Stimulated activated CD4-positive, alpha-beta T cell treated with anti-CD3 and anti-CD28 coated beads, Interleukin-1b, Interleukin-23, amount 100 ng/mL, for 1 hour (primary cell): ENCODE measurements at places on chromosomes 2 and 18.
A peak's percentile ranks its signal among the peaks of the same experiment; 100 is the strongest.

- DNase-seq: peak; percentile 11
Observed at GRCh38 chr2:190879474-190880377, 895 bp upstream of the GLS start.

DNA sequence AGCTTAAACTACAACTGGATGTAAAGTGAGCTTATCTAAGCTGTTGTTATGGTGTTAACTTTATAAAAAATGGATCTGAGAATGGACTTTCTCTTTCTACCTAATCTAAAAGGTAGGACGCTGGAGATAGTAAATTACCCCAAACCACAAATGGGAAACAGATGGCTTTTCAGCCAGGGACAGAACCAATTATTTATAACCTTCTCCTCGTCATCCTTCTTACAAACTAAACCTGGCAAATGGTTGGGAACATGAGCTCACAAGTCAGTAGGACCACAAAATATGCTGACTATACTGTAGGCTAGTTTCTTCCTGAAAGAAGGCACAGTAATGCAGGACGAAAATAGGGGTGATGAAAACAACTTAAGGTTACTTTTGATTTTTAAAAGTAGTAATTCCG, 32.7 kb upstream of the ZDBF2 start:
- DNase-seq: no peak

DNA sequence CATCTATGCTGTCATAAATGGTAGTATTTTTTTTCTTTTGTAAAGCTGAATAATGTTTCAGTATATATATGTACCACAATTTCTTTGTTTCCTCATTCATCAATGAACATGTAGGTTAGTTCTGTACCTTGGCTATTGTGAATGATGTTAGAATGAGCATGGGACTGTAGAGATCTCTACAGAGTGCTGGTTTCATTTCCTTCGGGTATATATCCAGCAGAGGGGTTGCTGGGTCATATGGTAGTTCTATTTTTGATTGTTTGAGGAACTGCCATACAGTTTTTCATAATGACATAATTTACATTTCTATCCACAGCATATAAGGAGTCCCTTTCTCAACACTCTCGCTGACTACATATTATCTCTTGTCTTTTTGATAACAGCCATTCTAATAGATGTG, 243.5 kb downstream of the CDH7 start:
- no peak for DNase-seq

GRCh38 chr2:238702276-238703052, 145.4 kb upstream of the TWIST2 start:
- no peak for DNase-seq

- no peak for DNase-seq
Observed at GRCh38 chr2:241555711-241556110, 2.8 kb upstream of the BOK start.
